ENCODE measurements at places on chromosomes 3 and 15. TPM values are rescaled to one million over a fixed set of nuclear protein-coding genes. Genes with fewer than 3 reads are reported as not detected.

DNA sequence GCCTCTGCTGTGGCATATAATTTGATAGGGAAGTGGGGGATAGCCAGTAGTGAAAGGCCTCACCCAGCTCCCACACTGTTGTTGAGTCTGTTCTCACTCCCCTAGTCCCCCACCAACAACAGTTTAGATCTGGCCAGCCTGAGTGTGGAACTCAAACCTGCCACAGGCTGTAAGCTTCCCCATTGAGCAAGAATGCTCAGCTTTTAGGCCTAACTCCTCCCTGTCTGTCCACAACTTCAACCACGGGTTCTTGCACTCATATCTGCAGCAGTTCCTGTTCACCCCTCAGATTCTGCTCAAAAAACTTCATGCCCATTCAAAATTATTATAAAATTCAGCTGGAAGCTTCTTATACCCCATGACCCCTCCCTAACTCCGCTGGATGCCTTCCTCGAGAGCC, 975.1 kb downstream of the NSUN3 start:
- no peak for DNase-seq
- H3K27ac ChIP-seq, result no peak overlapping the region
- no peaks in the 10 kb centered on the region for H3K27me3 ChIP-seq
- H3K36me3 ChIP-seq, result no peaks in the 10 kb centered on the region
- H3K4me3 ChIP-seq, result no peak overlapping the region

GRCh38 chr3:164486150-164486549, 592.1 kb downstream of the SI start:
- no peak for DNase-seq
- no peaks in the 10 kb centered on the region for H3K36me3 ChIP-seq
- no peak overlapping the region for H3K4me3 ChIP-seq
- H3K27ac ChIP-seq, result no peak overlapping the region
- no peaks in the 10 kb centered on the region for H3K4me1 ChIP-seq
- H3K27me3 ChIP-seq, result no peaks in the 10 kb centered on the region

GRCh38 chr3:54608041-54608440, 319.8 kb downstream of the LRTM1 start:
- H3K27ac ChIP-seq, result no peak overlapping the region
- H3K27me3 ChIP-seq, result no peaks in the 10 kb centered on the region
- no peaks in the 10 kb centered on the region for H3K36me3 ChIP-seq
- H3K4me1 ChIP-seq, result no peaks in the 10 kb centered on the region

DNA sequence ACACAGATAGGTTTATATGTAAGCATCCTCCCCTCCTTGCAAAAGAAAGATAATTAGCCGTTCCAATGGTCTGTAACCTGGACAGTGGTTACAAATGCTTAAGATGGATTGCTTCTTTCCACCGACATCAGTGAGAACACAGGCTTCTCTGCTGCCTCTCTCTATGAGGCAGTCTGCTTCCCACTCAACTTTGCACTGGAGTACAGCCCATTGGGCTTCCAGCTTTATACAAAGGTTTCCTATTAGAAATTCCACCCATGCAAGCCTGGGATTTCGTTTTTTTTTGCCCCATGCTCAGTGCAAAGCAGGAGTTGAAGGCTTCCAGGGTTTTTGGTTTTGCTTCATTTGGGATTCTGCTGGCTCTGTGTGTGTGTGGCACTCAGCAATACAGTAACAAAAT, 47.3 kb upstream of the C3orf22 start:
- no peaks in the 10 kb centered on the region for H3K27me3 ChIP-seq
- H3K4me3 ChIP-seq, result no peak overlapping the region
- no peak overlapping the region for H3K27ac ChIP-seq
- peaks cover 6% of the 10 kb centered on the region for H3K4me1 ChIP-seq
- peaks cover 62% of the 10 kb centered on the region for H3K36me3 ChIP-seq
- no peak for DNase-seq

PLSCR2 gene
- not detected for total RNA-seq

- H3K4me1 ChIP-seq, result peaks cover 5% of the 10 kb centered on the region
- H3K27me3 ChIP-seq, result no peaks in the 10 kb centered on the region
- H3K4me3 ChIP-seq, result no peak overlapping the region
- no peak overlapping the region for H3K27ac ChIP-seq
These were observed 16.9 kb upstream of the SPATA12 start for GRCh38 chr3:57043518-57043917.

DNA sequence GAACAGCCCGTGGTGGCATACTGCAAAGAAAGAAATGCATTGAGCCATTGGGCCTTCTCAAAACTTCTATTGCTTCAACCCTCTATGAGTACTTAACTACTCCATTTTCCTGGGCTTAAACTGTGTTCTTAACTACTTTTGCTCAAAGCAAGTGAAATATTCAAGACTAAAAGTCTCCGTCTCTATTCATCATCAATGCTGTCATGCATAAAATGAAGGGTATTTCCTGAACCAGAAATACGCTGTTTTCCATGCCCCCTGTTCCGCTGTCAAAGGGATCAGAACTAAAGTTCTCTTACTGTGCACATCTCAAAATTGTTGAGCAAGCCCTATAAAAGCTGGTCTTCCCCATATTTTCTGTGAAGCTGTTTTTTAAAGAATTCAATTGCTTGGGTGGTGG, 20.3 kb downstream of the SIAH2 start:
- no peaks in the 10 kb centered on the region for H3K27me3 ChIP-seq
- no peak overlapping the region for H3K4me3 ChIP-seq
- DNase-seq, result no peak
- H3K4me1 ChIP-seq, result no peaks in the 10 kb centered on the region
- no peak overlapping the region for H3K27ac ChIP-seq
- H3K36me3 ChIP-seq, result peaks cover 22% of the 10 kb centered on the region

KBTBD13 gene
- 11.8 TPM for total RNA-seq

IQCF5 gene
- not detected for total RNA-seq

BLM gene
- 24.1 TPM for total RNA-seq

GRCh38 chr3:8069471-8069870, 432.2 kb upstream of the LMCD1 start:
- no peak for DNase-seq
- H3K4me3 ChIP-seq, result no peak overlapping the region
- H3K27ac ChIP-seq, result no peak overlapping the region
- no peaks in the 10 kb centered on the region for H3K4me1 ChIP-seq
- no peaks in the 10 kb centered on the region for H3K36me3 ChIP-seq

DNA sequence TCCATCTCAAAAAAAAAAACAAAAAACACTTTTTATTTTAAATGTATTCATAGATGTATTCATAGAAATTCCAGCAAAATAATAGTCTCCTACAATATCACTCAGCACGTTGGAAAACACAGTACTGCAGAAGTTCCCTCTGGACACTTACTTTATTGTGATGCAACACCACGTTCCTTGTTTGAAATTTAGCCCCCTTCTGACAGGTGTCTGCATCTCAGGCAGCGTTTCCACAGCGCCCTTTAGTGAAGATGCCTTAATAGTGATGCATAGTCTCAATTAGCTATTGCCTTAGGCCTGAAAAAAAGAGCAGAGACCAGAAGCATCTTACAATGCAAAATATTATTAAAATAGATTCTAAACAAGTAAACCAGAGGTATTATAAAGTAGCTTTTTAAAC, 20.3 kb downstream of the IL12A start:
- no peaks in the 10 kb centered on the region for H3K4me1 ChIP-seq
- no peaks in the 10 kb centered on the region for H3K36me3 ChIP-seq
- no peak for DNase-seq
- no peaks in the 10 kb centered on the region for H3K27me3 ChIP-seq
- no peak overlapping the region for H3K4me3 ChIP-seq
- H3K27ac ChIP-seq, result no peak overlapping the region

DNA sequence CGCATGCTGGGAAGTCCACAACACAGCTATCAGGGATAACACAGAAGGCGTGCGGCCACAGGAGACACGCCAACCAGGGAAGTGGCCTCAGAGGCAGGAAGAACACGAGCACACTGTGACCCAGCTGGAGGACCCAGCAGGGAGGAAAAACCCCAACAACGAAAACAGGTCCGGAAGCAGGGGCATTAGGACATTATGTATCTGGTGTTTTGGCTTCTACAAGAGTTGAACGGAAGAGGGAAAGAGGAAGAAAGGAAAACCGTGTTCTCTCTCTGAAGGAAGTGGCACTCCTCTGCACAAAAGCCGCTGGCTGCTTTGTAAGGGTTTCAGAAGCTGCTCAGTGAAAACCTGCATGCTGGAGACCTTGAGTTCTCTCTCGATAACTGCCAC, 61.8 kb downstream of the HACD2 start:
- peak overlapping the region; percentile 36 for H3K27ac ChIP-seq
- no peak overlapping the region for H3K4me3 ChIP-seq
- peaks cover 9% of the 10 kb centered on the region for H3K4me1 ChIP-seq
- DNase-seq, result peak; percentile 51
- no peaks in the 10 kb centered on the region for H3K27me3 ChIP-seq

- H3K27me3 ChIP-seq, result no peaks in the 10 kb centered on the region
- no peak overlapping the region for H3K27ac ChIP-seq
- no peaks in the 10 kb centered on the region for H3K4me1 ChIP-seq
- no peaks in the 10 kb centered on the region for H3K36me3 ChIP-seq
These were observed 47.3 kb downstream of the AQP9 start for GRCh38 chr15:58185439-58185838.

INAFM2 gene
- 92.7 TPM for total RNA-seq

- DNase-seq, result no peak
- H3K4me3 ChIP-seq, result no peak overlapping the region
- H3K4me1 ChIP-seq, result no peaks in the 10 kb centered on the region
- no peaks in the 10 kb centered on the region for H3K36me3 ChIP-seq
- no peak overlapping the region for H3K27ac ChIP-seq
These were observed 144.2 kb upstream of the BNIP2 start for GRCh38 chr15:59833366-59833765.

TUSC7 gene
- not detected for total RNA-seq

DNA sequence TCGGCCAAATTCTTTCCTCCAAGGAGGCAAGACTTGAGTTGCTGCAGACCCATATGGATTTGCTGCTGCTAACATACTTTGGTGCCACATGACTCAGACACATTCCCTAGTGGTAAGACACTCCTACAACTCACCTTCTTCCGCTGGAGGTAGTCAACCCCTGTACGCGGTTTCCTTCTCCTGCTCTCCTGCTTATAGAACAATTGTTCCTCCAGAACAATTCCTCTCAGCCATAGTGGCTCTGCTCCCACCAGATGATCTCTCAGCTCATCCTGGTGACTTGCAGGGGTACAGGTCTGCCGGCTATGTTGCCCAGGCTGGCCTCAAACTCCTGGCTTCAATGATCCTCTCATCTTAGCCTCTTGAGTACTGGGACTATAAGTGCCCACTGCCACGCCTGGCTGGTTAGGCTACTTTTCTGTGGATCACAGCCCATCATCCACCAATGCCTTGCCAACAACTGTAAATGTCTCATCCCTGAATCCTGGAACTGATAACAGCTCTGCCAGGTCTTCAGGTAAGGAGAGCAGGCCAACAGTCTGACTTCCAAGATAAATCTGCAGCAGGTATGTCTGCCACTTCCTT, 2.4 kb upstream of the CXCR6 start:
- no peaks in the 10 kb centered on the region for H3K27me3 ChIP-seq
- no peak overlapping the region for H3K4me3 ChIP-seq
- DNase-seq, result no peak

DGKG gene
- total RNA-seq, result 21.6 TPM

DNA sequence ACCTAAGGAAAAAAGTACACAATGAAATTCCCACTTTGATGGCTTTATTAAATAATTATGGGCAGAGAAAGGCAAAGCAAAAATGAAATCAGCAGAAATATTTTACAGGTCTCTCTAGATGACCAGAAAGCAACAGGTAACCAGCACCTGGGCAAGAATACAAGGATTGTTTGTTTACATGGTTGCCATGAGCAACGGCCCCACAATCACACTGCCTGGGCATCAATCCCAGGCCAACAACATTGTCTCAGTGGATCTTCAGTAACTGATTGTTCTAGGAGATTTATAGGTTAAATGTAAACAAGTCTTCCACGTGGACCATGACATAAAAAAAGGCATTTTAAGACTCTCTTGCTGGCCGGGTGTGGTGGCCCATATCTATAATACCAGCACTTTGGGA, 82.6 kb downstream of the PDZRN3 start:
- H3K27me3 ChIP-seq, result no peaks in the 10 kb centered on the region
- no peak overlapping the region for H3K27ac ChIP-seq
- H3K4me1 ChIP-seq, result peaks cover 20% of the 10 kb centered on the region

DNA sequence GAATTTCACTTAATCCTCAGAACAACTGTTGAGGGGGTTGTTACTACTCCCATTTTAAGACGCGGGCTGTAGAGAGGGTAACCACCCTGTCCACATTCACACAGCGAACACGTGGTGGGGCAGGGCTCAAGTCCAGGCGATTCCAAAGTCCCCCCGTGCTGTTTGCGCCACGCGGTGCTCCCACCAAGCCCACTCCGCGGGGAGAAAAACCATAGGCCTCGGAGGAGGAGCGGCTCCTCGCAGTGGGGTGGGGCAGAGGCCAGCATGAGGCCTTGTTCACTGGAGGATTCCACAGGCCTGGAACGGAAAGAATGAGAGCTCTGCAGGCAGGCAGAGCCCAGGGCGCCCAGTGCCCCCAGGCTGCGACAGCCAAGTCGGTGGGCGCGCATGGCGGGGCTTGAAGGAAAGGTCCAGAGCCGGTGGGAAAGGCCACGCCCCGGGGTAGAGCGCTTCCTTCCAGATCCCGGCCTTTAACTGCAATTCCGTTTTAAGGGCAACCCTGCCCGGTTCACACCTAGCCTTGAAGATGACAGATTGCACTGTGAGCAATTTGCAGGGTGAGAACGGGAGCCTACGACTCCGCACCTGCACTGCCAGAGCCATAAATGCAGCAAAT, 161.8 kb upstream of the TBL1XR1 start:
- no peaks in the 10 kb centered on the region for H3K36me3 ChIP-seq
- peak overlapping the region; percentile 95 for H3K27ac ChIP-seq
- no peaks in the 10 kb centered on the region for H3K27me3 ChIP-seq
- peak overlapping the region; percentile 41 for H3K4me3 ChIP-seq
- peak; percentile 33 for DNase-seq

DNA sequence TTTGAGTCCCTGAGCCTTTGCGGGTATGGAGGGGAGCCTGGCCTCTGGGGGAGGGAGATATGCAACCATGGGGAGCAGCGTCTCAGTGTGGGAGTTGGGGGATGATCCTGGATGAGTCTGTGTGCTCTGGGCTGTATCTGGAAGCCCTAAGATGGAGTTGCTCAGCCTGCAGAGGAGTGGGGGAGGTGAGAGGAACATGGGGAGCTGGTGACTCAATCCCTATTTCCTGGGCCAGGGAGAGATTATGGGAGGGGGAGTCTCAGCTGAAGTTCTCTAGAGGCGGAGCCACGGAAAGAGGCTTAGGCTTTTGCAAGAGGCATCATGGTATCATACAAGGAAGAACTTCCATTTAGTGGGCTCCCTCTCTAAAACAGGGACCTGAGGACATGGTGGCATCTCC, 59.5 kb upstream of the TMEM115 start:
- no peaks in the 10 kb centered on the region for H3K27me3 ChIP-seq
- no peaks in the 10 kb centered on the region for H3K36me3 ChIP-seq
- DNase-seq, result no peak
- no peak overlapping the region for H3K27ac ChIP-seq

ATP13A4 gene
- not detected for total RNA-seq

DNA sequence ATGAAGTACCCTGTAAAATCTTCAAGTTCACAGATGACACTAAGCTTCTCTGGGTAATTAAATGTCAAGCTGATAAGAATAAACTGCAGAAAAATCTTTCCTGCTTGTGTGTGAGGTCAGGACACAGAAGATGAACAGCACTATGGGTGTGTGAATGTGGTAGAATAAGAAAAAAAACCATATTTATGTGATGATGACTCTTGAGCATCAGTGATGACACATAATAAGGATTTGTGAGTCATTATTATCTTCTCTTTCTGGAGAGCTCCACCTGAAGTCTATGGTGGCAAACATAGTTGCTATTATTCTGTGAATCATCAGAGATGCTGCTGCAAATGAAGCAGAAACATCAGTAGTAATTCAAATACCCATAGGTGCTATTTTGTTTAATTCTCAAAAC, 422.4 kb downstream of the DIPK2A start:
- H3K27ac ChIP-seq, result no peak overlapping the region
- H3K36me3 ChIP-seq, result no peaks in the 10 kb centered on the region
- H3K27me3 ChIP-seq, result no peaks in the 10 kb centered on the region
- H3K4me3 ChIP-seq, result no peak overlapping the region
